ENCODE measurements at places on chromosomes 1 and 21.

DNA sequence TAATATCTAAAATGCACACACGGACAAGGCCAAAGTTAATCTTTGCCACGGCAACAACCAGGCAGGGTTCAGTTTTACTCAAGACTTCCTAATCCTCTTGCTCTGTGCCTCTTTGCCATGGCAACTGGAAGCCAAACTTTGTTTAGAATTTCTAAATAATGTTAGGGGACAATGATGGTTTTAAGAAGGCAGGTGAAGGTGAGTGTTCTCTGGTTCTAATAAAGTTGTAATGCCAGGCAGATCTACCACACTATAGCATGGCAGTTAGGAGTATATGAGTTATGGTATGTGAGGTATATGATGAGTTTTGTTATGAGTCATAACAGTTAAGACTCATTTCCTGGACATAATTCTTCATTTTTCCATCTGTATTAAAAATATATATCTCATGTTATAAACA is 2.7 kb downstream of the PTPRC start:
- DNase-seq, result no peak

- DNase-seq, result no peak
Measured at GRCh38 chr1:5622412-5622811, 369.8 kb downstream of the NPHP4 start.

- DNase-seq, result no peak
Measured at GRCh38 chr1:10280439-10281350, 70.3 kb downstream of the KIF1B start.

GRCh38 chr21:44935533-44935927 is 4.3 kb upstream of the SLX9 start:
- no peak for DNase-seq

DNA sequence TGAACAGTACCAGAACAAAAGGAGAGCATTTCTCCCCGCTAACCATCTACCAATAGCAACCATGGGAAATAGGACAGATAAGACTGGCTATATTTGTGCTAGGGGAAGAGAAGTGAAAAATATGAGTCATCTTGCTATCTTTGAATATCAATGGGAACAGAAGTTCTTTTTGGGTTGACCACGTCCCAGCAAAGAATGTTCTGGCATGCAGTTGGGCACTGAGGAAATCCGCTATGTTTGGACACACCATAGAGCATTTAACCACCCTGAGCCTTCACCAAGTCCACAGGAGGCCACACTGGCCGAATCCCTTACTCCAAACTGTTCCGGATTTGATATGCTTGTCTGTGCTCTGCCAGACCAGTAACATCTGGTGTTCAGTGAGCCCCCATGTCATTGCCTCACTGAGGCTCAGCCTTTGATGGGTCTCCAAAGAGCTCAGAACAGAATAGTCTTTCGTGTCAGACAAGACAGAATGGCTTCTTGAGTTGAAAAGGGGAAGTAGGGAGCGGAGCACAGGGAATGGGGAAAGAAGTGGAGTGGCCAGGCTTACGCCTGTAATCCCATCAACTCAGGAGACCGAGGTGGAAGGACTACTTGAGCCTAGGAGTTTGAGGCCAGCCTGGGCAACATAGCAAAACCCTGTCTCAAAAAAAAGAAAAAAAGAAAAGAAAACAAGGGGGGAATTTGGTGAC is 81.4 kb downstream of the SMYD2 start:
- DNase-seq, result no peak

DNA sequence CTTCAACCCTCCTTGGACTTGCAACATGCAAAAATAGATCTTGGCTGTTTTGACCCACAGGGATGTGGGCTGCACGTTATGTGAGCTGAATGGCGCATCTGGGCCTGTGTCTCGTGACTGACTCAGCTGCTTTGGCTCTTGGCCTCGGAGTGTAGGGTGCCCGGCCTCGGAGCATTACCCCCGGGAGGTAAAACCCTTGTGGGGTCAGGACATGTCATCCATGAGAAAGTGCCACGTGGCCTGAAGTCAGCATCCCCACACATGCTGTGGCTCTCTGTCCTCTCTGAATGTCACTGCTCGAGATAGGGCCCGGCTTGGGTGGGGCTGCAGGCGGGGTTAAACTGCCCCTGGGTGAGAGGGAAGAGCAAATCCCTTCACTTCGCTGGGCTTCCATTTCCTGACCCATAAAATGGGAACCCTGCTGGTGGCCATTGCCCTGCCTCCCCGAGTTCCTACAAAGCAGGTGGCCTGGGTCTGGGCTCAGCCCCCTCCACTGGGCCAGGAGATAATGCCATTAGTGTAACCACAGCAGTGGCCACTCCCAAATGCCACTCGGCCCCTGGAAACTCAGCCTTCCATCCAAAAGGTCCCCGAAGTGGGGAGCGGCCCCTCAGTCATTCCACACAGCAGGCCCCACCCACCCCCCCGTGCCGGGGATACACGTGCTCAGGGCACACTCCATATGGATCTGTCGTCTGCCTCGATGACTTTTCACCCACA is 22.8 kb upstream of the TSPEAR start:
- DNase-seq, result no peak

DNA sequence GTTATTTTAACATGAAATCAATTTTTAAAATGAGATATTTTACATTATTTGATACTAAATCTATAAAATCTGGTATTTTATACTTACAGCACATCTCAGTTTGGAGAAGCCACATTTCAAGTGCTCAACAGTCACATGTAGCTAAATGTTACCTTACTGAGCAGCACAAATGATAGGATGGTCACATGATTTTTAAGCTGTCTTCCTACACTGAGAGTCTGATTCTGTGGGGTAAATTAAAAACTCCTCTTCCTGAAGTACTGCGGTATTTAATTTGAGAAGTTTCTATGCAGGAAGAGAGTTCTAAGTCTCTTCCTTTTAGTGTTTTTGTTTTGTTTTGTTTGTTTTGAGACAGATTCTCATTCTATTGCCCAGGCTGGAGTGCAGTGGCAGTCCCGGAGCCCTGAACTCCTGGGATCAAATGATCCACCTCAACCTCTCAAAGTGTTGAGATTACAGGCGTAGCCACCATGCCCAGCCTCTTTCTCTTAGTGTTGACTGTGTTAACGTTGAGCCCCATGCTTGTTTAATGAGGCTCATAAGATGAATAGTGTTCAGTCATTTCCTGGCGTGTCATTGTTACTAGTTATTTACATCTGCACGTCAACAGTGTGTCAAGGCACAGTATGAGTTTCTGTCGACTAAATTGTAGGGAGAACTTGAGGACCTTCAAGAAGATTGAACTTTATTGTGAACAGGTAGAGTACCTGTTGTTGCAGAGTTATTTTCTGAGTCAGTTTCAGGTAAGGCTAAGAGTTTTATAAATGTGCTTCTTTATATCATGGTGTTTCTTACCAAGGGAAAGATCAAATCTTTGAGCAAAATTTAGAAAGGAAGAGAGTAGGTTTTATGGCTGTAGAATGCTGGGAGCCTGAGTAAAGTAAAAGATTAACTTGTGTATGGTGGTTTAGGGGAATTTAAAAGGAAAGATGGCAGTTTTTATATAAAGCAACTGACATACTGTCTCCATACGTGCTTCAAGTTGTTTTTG is 3.3 kb downstream of the CNST start:
- DNase-seq, result no peak

DNA sequence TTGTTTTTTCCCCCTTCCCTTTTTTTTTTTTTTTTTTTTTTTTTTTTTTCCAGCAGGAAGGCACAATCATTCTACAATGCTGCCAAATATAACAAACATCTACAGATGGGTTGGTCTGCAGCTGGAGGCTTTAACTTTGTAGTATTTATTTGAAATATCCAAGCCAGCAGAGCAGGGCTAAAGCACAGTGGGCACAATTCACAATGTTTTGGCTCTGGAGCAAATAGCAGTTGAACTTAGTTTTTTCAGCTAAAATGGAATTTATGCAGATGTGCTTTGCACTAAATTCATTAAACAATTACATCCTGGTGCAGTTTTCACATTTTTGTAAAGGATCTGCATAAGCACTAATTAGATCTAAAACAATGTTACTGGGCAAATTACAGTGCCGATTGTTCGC is 39.8 kb upstream of the ZBTB18 start:
- DNase-seq, result no peak

- DNase-seq, result no peak
Measured at GRCh38 chr1:68338081-68338480, 105.8 kb upstream of the WLS start.

DNA sequence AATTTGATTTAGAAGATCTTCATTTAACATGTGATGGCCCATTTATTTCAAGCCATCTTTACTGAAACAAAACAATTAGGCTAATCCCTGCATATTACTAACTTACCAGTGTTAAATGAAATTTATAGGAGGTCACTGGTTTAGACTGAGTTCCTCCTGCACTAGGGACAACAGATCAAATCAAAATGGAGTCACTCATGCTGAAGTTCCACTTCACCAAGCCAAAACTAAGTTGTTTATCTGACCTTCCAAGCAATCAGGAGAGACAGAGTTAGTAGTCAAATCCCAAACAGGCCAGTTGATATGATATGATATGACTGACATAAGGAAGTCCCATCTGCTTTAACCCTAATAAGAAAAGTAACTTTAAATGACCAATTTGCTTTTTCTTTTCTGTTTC is 4.8 kb downstream of the LYST start:
- no peak for DNase-seq
